Mesothelial cell of epicardium (in vitro differentiated cells): ENCODE measurements at places on chromosomes 1 and 21.

DNA sequence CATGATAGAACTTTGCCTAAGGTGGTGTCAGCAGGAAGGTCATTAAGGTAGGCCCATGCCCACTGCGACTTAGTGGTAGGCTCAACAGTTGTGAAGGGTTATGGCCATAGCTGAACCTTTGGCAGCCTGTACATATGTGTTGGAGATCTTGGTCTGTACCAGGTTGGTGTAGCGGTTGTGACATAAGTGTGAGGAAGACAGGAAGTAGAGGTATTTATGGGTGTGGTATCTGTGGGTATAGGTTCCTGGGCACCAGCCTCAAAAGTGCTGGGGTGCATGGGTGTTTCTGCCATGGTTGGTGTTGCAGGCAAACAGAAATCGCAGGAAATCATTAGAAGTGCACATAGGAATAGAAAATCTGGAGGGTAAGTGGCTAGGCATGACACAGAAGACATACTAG lies 18.6 kb upstream of the LRIF1 start:
- no peak for DNase-seq

- no peak for DNase-seq
These were observed 212.8 kb upstream of the RAB4A start for GRCh38 chr1:229058111-229058561.

DNA sequence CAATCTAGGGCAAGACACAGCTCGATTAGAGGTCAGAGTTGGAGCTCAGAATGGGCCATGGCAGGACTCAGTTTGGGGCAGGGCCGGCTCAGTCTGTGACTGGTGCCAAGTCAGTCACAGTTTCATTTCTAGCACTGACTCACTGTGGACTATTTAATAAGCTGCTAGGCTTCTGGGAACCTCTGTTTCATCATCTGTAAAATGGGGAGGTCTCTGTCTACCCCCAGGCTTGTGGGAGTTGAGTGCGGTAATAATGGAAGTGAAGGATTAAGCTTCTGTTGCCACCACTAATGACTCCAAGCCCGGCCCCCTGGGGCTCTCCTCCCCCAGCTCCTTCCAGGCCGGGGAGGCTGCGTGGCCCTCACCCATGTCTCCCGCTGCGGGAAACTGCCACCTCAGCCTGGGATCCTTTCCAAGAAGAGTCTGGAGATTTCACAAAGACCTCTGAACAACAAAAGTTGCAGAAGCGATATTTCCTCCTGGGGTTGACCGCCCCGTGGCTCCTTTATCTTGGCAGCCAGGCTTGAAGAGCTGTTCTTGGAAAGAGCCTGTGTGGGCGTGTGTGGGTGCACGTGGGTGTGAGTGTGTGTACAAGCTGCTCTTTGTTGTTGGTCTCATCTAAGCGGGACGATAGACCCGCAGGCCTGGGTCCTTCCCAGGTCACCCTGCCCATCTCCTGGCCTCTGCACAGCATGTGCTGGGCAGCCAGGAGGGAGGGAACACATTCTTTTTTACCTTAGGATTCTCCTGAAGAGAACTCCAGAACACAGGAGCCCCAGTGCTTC lies 29.1 kb downstream of the KNCN start:
- DNase-seq = no peak

GRCh38 chr1:203462878-203463277 lies 12.7 kb upstream of the PRELP start:
- no peak for DNase-seq

GRCh38 chr1:2112280-2112701 lies 62.1 kb downstream of the PRKCZ start:
- no peak for DNase-seq

GRCh38 chr1:117846674-117847425 lies 82.6 kb downstream of the GDAP2 start:
- DNase-seq = no peak

DNA sequence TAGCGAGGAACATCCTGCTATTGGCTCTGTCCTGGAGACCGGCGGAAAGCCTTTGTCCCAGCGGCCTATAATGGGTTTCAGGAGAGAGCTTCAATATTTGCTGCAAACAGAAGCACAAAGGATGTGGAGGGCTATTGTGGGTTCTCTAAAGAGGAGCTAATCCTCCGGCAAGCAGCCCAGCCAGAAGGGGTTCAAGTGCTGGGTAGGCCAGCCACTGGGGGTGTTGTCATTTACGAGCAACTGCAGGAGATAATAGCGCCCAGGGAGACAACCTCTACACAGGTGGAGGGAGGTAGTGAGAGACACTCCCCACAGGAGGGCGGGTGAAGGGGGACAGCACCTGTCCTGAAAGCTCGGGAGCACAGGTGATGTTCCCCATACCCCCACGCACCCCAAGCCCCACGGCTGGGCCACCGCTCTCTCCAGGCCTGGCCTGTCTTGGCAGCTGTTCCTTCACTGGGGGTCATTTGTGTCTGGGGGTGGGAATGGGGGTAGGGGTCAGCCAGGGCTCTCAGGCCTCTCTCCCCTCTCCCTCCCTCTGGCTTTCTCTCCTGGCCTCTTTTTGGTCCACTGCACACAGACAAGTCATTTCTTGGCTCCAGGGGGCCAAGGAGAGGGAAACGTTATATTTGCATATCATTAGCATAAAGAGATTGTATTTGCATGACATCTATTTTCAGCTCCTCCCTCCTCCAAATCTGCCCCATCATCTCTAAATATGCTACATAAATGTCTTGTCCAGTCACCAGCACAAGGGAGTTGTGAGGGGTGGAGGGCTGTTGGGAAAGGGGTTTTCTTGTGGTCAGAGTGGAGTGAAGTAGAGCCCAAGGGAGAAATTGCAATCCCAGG lies 22.0 kb upstream of the SLC26A9 start:
- DNase-seq = no peak

DNA sequence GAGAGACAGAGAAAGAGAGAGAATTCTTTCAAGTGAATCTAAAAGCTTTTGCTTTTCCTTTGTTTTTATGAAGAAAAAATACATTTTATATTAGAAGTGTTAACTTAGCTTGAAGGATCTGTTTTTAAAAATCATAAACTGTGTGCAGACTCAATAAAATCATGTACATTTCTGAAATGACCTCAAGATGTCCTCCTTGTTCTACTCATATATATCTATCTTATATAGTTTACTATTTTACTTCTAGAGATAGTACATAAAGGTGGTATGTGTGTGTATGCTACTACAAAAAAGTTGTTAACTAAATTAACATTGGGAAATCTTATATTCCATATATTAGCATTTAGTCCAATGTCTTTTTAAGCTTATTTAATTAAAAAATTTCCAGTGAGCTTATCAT lies 117.6 kb downstream of the PTPRC start:
- DNase-seq = no peak

DNA sequence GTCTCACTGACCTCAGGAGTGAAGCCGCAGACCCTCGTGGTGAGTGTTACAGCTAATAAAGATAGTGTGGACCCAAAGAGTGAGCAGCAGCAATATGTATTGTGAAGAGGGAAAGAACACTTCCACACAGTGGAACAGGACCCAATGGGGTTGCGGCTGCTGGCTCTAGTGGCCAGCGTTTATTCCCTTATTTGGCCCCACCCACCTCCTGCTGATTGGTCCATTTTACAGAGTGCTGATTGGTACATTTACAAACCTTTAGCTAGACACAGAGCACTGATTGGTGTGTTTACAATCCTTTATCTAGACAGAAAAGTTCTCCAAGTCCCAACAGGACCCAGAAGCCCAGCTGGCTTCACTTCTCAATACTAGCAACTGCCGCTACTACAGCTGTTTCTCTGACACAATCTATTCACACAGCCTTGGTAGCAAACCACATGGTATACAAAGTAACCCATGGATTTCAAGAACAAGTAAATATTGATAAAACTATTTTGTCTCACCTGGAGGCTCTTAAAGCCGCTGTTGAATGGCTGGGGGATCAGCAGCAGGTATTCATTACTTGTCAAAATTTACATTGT lies 25.3 kb upstream of the ITLN1 start:
- DNase-seq = no peak

- no peak for DNase-seq
These were observed at the start of gene ANKRD65 for GRCh38 chr1:1421147-1421906. Gene ANKRD65 (minus strand): TSS chr1:1421276. CDS start chr1:1421005, 271 bp downstream.

DNA sequence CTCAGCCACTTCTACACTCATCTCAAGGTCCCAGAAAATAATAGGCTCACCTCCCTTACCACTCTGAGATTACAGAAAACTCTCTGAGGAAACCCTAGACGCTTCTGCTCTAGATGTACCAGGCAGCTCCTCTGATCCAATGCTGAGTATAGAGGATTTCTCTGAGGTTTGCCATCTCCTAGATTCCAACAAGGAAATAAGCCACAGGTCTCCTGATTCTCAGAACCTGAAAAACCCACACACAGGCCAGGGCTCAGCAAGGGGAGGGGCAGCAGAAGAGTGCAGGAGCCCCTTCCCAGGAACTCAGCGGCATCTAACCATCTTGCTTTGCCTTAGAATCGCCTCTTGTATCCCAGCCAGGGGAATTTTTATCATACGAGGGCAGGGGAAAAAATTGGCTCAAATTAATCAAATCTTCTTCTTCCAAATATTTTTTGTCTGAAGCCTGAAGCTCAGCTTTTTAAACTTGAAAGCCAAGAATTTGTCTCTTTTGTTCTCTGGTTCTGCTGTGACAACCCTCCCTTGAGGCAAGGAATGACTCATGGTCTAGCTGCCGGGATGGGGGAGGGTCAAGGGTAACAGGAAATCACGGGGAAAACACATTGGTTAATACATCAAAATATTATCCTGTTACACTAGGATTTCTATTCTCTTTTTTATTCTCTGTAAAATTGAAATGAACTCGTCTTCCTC lies 30.8 kb downstream of the GORAB start:
- peak; percentile 41 for DNase-seq

DNA sequence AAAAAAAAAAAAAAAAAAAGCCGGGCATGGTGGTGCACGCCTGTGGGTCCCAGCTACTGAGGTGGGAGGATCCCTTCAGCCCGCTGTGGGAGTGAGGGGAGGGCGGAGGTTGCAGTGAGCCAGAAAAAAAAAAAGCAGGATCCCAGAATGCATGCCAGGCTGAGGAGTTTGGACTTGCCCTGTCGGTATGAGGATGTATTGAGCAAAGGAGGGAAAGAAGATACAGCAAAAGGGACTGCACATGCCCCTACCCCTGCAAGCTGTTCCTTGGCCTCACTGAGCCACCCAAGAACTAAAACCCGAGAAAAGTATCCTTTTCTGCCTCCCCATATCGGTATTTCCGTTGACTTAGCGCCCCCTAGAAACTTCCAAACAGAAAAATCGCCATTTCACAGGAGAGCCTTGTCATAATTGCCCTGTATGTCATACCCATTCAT lies 1.3 kb upstream of the GPATCH4 start:
- no peak for DNase-seq

DNA sequence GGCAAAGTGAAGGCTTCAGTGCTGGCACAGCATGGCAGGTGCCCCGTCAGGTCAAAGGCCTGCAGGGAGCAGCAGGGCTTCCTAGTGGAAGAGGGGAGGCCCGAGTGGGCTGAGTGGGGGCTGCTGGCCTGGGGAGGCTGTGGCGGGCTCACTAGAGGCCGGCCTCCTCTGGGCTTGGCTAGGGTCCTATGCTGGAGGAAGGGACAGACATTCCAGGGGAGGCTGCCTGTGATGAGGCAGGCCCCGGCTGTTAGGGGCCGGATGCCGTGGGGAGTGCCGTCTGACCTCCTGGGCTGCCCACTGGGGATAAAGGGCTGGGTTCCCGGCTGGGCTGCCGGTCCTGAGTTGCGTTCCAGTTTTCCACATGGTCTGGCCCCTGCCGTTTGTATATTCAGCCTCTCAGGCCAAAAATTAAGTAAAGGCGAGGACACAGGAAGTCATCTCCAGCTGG lies 21.1 kb downstream of the PRXL2B start:
- no peak for DNase-seq

DNA sequence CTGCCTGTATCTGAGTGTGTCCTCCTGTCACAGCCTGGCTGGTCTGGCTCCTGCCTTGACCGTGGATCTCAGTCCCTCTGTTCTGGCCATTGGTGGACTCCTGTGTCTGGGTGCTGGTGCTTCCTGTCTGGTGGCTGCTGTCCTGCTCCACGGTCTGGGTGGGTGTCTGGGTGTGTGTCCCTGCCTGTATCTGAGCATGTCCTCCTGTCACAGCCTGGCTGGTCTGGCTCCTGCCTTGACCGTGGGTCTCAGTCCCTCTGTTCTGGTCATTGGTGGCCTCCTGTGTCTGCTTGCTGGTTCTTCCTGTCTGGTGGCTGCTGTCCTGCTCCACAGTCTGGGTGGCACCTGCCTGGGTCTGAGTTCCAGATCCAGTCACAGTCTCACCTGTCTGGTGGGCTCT lies 4.0 kb downstream of the CRNN start:
- DNase-seq = no peak

- no peak for DNase-seq
These were observed 83.0 kb downstream of the NTPCR start for GRCh38 chr1:233033361-233033760.

GRCh38 chr21:45433301-45433700 lies 28.3 kb downstream of the COL18A1 start:
- DNase-seq = no peak

DNA sequence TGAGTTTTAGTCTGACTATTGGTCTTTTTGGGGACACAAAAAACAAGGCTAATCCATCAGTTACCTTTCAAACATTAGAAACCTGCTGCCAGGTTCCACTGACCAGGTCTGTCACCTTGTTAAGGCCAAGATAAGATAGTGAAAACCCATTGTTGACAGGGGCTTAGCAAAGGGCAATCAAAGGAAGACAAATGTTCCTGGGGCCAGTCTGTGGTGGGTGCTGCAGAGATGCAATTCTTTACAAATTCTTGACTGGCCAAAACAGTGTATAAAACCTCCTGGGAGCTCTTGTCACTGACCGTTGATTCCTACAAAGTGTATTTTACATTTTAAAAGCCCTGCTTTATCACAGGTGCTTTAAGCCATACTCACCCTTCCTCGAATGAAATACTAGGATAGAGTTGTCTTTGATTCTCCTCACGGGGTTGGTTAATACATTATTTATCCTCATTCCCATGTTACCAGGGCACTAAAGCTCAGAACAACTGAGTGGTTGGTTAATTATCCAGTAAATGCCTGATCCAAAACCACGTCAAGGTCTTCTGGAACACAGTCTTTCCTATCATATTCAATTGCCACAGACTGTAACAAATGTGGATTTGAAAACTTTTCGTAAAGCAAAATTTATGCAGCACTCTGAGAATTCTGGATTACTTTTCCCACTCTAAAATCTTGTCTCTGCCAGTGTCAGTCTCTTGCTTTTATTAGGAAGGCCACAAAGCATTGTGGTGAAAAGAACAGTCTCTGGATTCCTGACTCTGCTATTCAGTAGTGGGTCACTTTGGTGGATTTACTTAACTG lies 77.2 kb downstream of the NRIP1 start:
- DNase-seq = no peak
